ENCODE measurements at places on chromosomes 6 and 20. TPM values are rescaled to one million over a fixed set of nuclear protein-coding genes. Genes with fewer than 3 reads are reported as not detected.

EDEM2 gene
- total RNA-seq = 69.0 TPM

CCDC170 gene
- total RNA-seq = under 0.01 TPM

TRIM31 gene
- not detected for total RNA-seq

PARD6B gene
- total RNA-seq = 0.39 TPM

HLA-DOB gene
- under 0.01 TPM for total RNA-seq

FNDC11 gene
- total RNA-seq = 1.3 TPM

NOTCH4 gene
- 13.3 TPM for total RNA-seq

OPN5 gene
- not detected for total RNA-seq

FAM184A gene
- total RNA-seq = 0.13 TPM

EEF1A2 gene
- total RNA-seq = 22.0 TPM

MICB gene
- total RNA-seq = 8.3 TPM

SLC26A8 gene
- not detected for total RNA-seq

RGS17 gene
- total RNA-seq = 3.3 TPM

NEDD9 gene
- total RNA-seq = 51.6 TPM

OXT gene
- not detected for total RNA-seq

CTCFL gene
- not detected for total RNA-seq

MRAP2 gene
- total RNA-seq = 4.6 TPM

FOXQ1 gene
- total RNA-seq = not detected

MYL9 gene
- total RNA-seq = 1.8 TPM

POU5F1 gene
- total RNA-seq = not detected

BTNL2 gene
- not detected for total RNA-seq

WFDC2 gene
- not detected for total RNA-seq

SMLR1 gene
- not detected for total RNA-seq

SAMHD1 gene
- 19.1 TPM for total RNA-seq
